ENCODE measurements at places on chromosomes 3 and 15. TPM values are rescaled to one million over a fixed set of nuclear protein-coding genes. Genes with fewer than 3 reads are reported as not detected.

DNA sequence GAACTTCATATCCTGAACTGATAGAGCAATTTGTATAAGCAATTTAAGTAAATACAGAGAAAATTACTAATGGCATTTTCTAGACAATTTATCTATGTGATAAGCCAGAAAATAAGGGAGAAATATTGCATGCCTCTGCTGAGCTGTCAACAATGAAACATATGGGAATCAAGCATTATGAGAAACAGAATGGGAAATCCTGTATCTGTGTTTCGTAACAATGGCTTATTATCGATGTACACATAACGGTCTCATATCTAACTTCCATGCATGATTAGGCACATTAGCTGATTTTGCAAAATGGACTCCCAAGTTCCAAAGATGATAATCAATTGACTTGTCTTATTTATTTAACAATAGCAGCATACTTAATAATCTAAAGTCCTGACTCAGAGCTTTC, 30.4 kb upstream of the KCNMB2 start:
- DNase-seq = no peak

PAK6 gene
- total RNA-seq = not detected

RBP2 gene
- total RNA-seq = not detected

- DNase-seq = no peak
Observed at GRCh38 chr3:77699125-77699691, 659.3 kb downstream of the ROBO2 start.

GRCh38 chr3:141384575-141384974, 16.3 kb downstream of the ZBTB38 start:
- DNase-seq = no peak

DNA sequence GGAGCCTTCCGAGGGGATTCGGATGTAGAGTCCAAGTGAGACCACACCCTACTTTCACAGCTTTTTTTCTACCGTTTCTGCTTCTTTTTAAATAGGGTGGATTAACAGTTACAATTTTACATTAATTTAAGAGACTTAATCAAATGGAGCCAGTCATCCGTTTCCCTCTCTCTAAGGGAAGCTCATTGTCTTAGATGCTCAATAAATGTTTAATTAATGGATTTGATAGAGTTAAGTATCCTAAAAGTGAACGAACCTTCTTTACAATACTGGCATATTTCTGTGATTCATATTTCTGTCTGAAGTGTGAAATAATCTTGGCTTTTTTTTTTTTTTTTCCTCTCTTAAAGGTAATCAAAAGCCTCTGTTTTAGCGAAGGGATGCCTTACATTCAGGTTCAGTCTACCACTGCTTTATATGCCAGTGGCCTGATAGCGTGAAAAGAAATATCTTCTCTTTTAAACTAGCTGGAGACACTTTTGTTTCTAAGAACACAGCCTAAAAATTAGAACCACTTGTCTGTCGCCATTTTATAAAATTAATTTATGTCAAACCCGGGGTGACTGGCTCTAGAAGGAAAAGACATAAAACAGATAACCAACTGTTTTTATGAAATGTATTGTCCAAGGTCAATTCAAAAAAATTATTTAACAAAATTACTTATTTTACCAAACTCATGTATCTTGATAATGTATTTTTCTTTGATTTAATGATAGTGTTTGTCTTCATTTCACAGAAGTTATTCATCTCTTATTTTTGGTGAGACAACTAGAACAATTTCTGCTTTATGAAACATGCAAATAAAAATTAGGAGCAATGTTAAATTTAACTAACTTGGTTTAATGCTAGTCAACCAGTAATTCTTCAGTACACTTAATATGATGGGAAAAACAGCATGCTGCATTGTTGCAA, 2.5 kb upstream of the CTNNB1 start:
- no peak for DNase-seq

DNA sequence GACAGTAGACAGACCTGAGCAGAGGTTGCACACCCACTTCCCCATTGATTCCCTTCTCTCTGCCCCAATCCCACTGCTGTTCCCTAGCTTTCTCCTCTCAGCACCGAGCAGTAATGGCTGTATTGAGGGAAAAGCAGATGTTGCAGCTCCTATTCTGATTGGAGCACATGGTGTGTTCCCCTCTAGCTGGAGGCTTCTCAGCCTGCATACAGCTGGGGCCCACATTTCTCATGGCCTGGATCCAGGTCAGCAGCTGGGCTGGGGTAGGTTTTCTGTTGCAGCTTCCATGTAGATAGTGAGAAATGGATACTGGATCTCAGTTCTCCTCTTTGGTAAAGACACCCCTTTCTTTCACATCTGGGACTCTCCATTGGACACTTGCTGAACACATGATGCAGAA, 50.1 kb downstream of the RYR3 start:
- no peak for DNase-seq

DNA sequence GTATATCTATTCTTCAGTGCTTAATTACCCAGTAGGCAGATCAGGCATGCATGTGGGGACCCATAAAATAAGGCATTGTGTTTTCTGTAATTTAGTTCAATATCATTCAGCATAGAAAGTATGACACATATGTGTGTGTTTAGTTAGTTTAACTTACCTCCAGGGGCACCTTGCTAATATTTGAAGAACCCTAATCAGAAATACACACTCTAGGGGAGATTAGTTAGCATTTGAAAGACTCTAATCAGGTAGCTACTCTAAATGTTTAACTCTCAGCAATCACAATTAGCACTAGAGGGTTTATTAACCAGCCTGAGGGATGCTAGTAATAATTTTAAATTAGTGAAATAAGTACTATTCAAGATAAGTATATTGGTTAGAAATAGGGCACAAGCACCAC, 104.5 kb downstream of the ECT2 start:
- no peak for DNase-seq

GRCh38 chr3:18751514-18751913, 326.4 kb upstream of the SATB1 start:
- DNase-seq = no peak

ASTE1 gene
- total RNA-seq = 11.2 TPM

- DNase-seq = no peak
Observed at GRCh38 chr3:76181213-76181612, 395.9 kb upstream of the ZNF717 start.
